Mammary microvascular endothelial cell (primary cell): ENCODE measurements at places on chromosomes 11 and 22. TPM values are rescaled to one million over a fixed set of nuclear protein-coding genes. Genes with fewer than 3 reads are reported as not detected.

The OR51B5 gene
- total RNA-seq: not detected in 2 replicates

The TBX10 gene
- total RNA-seq: not detected in 2 replicates

The RAB38 gene
- total RNA-seq: 8.2 and 12.3 TPM in 2 replicates

The TP53AIP1 gene
- not detected in 2 replicates for total RNA-seq

The GUCY1A2 gene
- under 0.01 and 0.05 TPM in 2 replicates for total RNA-seq

The OR51B4 gene
- not detected in 2 replicates for total RNA-seq

The PATE2 gene
- 1.3 TPM in 1 of 2 replicates, not detected in the other for total RNA-seq

The SLC22A6 gene
- total RNA-seq: not detected in 2 replicates

The TYR gene
- total RNA-seq: not detected in 2 replicates

The ACR gene
- 0.40 TPM in 1 of 2 replicates, not detected in the other for total RNA-seq

The CNIH2 gene
- total RNA-seq: not detected in 2 replicates

The PHF21B gene
- total RNA-seq: not detected in 2 replicates

The POTEH gene
- not detected in 2 replicates for total RNA-seq

The TEX54 gene
- not detected in 2 replicates for total RNA-seq

The MIF gene
- total RNA-seq: 660 and 704 TPM in 2 replicates

The HORMAD2 gene
- not detected in 2 replicates for total RNA-seq

The APOBEC3G gene
- 9.7 and 11.9 TPM in 2 replicates for total RNA-seq

The TMEM86A gene
- total RNA-seq: 0.93 and 1.6 TPM in 2 replicates

The SYT13 gene
- total RNA-seq: not detected in 2 replicates

The CECR2 gene
- total RNA-seq: 0.05 and 0.13 TPM in 2 replicates

The C1QTNF4 gene
- not detected in 2 replicates for total RNA-seq

The ESRRA gene
- 32.8 and 35.2 TPM in 2 replicates for total RNA-seq
